ENCODE measurements at places on chromosomes 1 and 21.

- no peak for DNase-seq
Observed at GRCh38 chr1:179929955-179930798, 24.4 kb upstream of the CEP350 start.

- peak; percentile 23 for DNase-seq
Observed at GRCh38 chr1:63199706-63200335, 122.5 kb upstream of the FOXD3 start.

DNA sequence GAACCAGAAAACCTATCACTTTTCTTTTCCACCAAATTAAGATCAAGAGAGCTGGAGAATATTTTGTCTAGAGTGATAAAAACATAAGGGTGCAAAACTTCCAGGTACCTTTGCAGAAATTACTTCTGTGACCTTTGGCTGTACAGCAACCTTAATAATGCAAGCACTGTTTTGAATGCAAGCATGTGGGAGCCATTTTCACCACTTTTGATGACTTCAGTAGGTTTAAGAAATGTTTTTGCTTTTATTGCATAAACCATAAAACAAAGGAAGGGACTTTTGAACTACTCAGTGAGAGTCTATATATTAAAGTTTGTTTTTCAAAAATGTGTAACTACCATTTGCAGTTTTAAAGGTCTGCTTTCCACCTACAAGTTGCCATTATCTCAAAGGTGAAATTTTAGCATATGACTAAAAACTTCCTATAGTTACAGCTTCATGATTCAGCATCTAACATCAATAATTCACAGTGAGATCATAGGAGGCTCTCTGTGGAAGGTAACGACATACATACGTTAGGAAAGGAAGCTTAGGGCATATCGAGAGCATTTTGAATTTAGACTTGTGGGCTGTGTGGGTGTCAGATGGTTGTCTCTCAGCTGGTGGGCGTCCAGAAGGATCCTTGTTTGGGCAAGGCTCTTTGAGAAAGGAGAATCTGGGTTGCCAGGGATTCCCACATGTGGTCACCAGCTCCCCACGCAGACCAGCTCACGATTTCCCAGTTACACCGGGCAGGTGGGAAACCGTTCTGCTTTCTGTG, 1.1 kb upstream of the GADD45A start:
- DNase-seq, result no peak

GRCh38 chr1:170326186-170326585, 180.4 kb downstream of the NTMT2 start:
- DNase-seq, result no peak

GRCh38 chr21:43611598-43612369, 47.5 kb downstream of the HSF2BP start:
- DNase-seq, result peak; percentile 73
